ENCODE measurements at places on chromosomes 16 and 17.

- DNase-seq, result no peak
- peak overlapping the region; percentile 97 for H3K27ac ChIP-seq
- H3K4me1 ChIP-seq, result peaks cover 34% of the 10 kb centered on the region
- H3K36me3 ChIP-seq, result peaks cover 9% of the 10 kb centered on the region
- no peaks in the 10 kb centered on the region for H3K27me3 ChIP-seq
Measured at GRCh38 chr16:1308036-1308976, 1.1 kb upstream of the UBE2I start.

- no peak overlapping the region for H3K4me3 ChIP-seq
- H3K27me3 ChIP-seq, result no peaks in the 10 kb centered on the region
- no peaks in the 10 kb centered on the region for H3K4me1 ChIP-seq
- no peak for DNase-seq
- no peaks in the 10 kb centered on the region for H3K36me3 ChIP-seq
Measured at GRCh38 chr16:82187829-82188228, 17.8 kb upstream of the MPHOSPH6 start.

- no peak for DNase-seq
- H3K4me1 ChIP-seq, result no peaks in the 10 kb centered on the region
- no peaks in the 10 kb centered on the region for H3K36me3 ChIP-seq
- no peaks in the 10 kb centered on the region for H3K27me3 ChIP-seq
- no peak overlapping the region for H3K4me3 ChIP-seq
Measured at GRCh38 chr16:84040823-84041820, 1.5 kb downstream of the SLC38A8 start.

GRCh38 chr16:50992350-50993032 lies 158.6 kb downstream of the SALL1 start:
- DNase-seq, result no peak
- no peaks in the 10 kb centered on the region for H3K27me3 ChIP-seq
- H3K27ac ChIP-seq, result no peak overlapping the region
- no peaks in the 10 kb centered on the region for H3K4me1 ChIP-seq
- H3K36me3 ChIP-seq, result no peaks in the 10 kb centered on the region

- peak; percentile 65 for DNase-seq
- peaks cover 13% of the 10 kb centered on the region for H3K36me3 ChIP-seq
- H3K27me3 ChIP-seq, result no peaks in the 10 kb centered on the region
- peaks cover 76% of the 10 kb centered on the region for H3K4me1 ChIP-seq
- H3K4me3 ChIP-seq, result peak overlapping the region; percentile 98
Measured at GRCh38 chr17:58335779-58336455, 7.3 kb upstream of the TSPOAP1 start.

DNA sequence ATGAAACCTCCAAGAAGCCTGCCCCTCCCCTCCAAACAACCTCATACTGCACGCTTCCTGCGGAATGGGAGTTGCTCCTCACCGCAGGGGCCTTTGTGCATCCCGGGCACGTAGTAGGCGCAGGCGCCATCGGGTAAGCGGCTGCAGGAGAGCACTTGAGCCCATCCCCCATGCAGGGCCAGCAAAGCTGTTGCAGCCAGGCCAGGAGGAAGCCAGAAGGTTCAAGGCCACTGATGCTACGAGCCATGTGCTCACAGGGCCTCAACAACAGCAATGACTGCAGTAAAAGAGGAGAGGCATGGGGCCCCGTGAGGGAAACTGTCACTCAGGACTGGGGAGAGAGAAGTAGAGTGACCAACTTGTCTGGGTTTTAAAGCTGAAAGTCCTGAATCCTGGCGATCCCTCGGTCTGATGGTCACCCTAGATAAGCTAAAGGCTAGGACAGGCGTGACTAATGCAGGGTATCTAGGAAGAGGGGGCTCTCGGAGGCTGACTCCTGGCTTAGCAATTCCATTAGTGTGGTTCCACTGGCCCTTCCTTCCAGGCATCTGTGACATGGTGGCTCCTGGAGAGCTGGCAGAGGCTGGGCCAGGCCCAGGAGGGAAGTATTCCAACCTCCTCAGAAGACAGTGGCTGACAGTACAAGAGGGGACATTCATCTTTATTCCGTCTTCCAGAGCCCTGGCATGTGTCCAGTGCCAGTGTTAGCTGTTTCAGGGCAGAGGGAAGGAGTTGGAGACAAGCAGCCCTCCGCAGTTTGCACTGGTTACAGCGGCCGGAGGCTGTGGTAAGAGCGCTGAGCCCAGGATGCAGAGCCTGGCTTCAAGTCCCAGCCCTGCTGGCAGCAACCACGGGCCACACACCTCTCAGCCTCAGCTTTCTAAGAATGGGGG lies 20.8 kb downstream of the GOSR2 start:
- H3K4me1 ChIP-seq, result peaks cover 10% of the 10 kb centered on the region
- H3K27me3 ChIP-seq, result no peaks in the 10 kb centered on the region
- no peak for DNase-seq
- no peak overlapping the region for H3K4me3 ChIP-seq
- H3K27ac ChIP-seq, result no peak overlapping the region

DNA sequence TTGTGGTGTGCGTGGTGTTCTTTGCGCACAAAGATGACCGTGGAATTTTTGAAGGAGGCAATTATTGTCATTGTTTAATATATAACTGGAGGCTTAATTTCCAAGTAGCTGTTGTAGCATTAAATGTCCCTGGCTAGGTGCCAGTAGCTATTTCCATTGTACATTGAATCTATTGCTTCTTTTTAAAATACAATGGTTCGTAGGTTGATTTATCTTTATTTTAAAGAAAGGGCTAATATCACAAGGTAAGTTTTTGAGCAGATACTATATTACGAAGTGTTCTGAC lies 127.1 kb downstream of the RPTOR start:
- no peak overlapping the region for H3K27ac ChIP-seq
- H3K4me3 ChIP-seq, result no peak overlapping the region
- H3K4me1 ChIP-seq, result peaks cover 34% of the 10 kb centered on the region

DNA sequence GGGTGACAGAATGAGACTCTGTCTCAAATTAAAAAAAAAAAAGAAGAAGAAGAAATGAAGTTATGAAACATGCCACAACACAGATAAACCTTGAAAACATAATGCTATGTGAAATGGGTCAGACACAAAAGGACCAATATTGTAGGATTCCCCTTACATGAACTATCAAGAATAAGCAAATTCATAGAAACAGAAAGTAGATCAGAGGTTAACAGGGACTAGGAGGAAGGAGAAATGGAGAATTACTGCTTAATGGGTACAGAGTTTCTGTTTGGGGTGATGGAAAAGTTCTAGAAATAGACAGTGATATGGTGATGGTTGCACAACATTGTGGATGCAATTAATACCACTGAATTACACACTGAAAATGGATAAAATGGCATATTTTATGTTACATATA lies 16.3 kb downstream of the RANBP10 start:
- no peak for DNase-seq
- no peaks in the 10 kb centered on the region for H3K4me1 ChIP-seq
- no peak overlapping the region for H3K4me3 ChIP-seq
- no peak overlapping the region for H3K27ac ChIP-seq
